Activated CD8-positive, alpha-beta T cell treated with anti-CD3 and anti-CD28 coated beads for 36 hours (primary cell): ENCODE measurements at places on chromosomes 13 and 19.

GRCh38 chr13:111846391-111847159, 220.4 kb upstream of the SOX1 start:
- DNase-seq, result no peak

DNA sequence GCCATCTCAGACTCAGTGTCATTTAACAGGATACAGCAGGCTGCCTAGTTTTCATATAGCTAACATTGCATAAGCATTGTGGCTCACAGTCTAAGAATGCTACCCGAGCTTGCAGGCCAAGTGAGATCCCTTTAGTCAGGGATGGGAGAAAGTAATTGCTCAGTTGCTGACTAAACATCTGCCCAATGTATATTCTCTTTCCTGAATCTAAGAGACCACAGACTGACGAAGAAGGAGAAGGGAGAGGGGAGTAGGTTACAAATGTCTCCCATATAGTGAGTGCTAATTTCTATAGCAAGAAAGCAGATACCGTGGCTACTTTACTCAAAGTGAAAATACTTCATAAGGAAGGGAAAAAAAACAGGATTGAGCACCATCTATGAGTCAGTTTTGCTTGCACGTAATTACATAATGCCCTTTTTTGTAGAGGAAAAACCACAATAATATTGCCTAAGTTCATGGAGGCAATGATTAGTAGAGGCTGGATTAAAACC, 453.9 kb downstream of the COG6 start:
- no peak for DNase-seq

GRCh38 chr19:45423033-45423588, 606 bp downstream of the ERCC1 start:
- DNase-seq, result peak; percentile 97

DNA sequence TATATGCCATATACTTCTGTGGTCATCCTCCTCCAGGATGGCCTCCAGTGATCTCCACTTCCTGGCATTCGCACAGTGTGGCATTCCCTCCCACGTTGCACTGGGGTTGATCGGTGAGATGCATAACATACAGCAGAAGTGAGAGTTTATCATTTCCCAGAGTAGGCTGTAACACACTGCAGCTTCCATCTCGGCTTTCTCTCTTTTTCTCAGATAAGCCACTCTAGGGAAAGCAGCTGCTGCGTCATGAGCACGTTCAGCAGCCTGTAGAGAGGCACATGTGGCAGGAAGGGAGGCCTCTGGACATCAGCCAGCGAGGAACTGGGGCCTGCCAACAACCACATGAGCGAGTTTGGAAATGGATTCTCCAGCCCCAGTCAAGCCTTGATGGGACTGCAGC, 807.1 kb downstream of the DIAPH3 start:
- DNase-seq, result no peak

- DNase-seq, result no peak
Observed at GRCh38 chr13:97844151-97844550, 109.3 kb upstream of the IPO5 start.

GRCh38 chr19:35342430-35342829, 5.3 kb upstream of the FFAR1 start:
- DNase-seq, result no peak

DNA sequence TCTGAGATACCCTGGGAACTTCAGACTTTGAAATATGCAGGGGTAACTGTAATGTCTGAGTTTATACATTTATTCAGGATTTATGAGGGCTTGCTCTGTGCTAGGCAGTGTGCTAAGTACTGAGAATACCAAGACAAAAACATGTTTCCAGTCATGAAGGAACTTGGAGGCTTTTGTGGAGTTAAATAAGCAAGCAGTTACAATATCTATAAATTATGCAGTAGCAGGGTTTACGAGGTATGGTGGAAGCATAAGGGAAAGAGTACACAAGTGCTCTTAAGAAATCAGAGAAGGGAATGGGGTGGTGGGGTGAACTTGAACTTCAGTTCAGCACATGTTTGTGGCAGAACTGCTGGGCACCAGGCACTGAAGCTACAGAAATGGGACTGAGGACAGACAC, 28.0 kb downstream of the MAB21L1 start:
- no peak for DNase-seq

DNA sequence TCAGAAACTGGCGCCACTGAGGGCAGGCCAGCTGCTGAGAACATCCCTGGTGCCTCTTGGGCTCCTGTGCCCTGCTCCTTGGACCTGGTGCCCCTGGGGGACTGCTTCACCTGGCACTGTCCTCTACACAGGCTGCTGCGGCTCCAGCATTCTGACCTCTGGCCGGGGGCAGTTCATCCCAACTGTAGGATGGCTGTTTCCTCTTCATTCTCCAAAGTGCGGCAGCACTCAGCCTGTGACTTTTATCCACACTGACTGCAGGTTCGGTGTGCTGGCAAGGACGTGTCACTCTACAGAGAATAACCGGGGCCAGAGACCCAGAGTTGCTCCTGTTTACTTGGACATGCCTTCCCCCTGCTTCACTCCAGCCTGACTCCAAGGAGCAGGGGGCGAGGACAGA, 7.6 kb upstream of the ANKRD10 start:
- DNase-seq, result no peak

DNA sequence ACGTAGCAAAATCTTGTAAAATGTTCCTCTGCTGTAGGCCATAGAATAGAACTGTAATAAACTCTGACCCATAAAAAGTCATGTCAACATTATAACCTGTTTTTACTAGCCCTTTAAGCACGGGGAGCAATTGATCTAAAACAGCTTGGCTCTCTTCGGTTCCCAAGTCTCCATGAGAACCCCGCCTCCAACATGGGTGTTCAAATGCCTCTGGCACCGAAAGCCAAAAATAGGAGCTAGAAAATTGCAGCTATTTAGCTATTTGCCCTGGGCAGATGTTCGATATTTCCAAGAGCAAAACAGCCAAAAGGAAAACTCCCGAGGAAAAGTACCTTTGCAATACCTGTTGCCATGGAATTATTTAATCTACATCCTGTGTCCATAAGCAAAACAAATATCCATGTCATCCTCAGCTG, 563.1 kb downstream of the EFNB2 start:
- no peak for DNase-seq

DNA sequence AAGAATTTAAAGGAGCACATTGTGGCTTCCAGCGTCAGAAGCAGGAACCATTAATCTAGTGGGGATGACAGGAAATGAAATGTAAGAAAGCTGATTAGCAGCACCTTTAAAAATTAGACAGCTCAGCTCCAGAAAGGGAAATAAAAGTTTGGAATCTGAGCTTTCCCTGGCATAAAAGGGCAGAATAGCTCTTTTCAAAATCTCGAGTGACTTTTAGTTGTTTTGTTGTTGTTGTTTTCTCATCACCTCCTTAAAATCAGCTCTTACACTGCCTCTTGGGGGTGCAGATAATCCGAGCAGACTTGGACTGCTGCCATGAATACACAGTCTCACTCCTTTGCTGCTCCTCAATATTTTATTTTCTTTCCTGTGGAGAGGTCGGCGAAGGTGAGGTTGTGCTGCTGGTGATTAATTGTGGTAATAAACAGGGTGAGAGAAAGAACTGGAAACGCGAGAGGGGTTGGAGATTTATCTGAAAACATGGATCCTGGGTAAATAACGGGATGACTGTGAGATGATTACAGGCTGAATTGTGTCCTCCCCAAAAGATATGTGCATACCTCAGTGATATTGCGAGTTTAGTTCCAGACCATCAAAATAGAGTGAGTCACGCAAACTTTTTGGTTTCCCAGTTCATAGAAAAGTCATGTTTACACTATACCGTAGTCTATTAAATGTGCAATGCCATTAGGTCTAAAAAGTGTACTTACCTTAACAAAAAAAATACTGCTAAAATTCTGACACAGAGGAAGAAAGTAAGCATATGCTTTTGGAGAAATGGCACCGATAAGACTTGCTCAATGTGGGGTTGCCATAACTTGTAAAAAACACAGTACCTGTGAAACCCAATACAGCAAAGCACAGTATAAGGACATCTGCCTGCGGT, 787.7 kb downstream of the UQCRFS1 start:
- no peak for DNase-seq

DNA sequence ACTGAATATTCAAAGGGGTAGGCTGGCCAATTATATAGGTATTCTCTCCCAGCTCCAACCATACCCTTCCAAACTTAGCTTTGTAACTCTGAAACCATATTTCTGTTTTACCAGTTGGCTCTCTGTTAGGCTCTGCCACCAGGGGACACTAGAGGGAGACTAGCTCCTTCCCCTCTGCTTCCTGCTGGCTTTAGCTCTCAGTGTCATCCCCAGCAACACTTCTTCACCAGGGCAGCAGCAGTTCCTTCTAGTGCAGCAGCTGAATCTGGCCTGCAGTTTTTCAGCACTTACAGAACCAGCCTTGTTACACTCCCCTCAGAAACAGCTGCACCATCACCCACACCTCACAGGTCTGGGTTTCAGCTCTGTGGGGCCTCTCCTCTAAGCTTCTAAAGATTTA, 51.0 kb upstream of the DOCK9 start:
- peak; percentile 73 for DNase-seq

DNA sequence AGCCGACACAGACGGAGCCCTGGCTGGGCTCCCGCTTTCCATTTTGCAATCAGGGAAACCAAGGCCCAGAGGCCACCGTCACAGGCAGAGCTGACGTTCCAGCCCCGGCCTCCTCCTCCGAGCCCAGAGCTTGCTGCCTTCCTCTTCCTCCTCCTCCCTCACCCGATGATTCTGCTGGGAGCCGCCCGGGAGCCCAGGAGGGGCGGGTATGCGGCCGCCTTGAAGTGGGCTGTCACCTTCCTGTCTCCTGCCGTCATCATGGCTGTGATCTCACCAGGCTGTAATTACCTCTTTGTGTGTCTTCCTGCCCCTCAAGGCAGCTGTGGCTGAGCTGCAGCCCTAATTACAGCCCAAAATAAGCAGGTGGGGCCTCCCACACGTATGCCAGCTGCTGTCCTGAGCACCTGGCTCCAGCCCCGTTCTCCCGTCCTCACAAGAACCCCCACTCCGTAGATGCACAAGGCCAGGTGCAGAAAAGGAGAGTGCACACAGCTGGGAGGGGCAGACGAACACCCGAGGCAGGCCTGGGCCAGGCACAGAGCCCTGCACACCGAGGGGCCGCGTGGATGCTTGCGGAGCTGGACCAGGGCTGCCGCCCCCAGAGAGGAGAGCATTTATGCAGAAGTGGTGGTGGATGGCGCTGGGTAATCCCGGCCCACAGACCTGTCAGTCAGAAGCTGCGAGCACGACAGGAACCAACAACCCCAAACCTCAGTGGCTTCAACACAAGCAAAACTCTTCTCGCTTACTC, 4.0 kb downstream of the TPGS1 start:
- peak; percentile 90 for DNase-seq

DNA sequence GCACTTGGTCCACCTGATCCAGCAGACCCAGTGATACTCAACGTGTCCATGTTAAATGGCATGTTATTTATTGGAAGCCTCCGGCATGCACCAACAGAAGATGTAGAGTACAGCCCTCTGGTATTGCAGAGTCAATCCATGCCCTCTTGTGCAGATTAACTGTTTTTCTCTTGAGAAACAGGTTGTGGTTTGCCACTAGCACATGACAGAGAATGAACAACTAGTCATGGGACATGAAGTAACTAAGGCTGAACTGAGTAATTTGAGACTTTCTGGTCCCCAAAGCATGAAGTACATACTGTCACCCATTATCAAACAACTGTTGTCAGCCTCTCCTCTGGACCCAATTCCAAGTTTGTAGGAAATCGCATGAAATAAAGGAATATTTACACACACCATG, 3.2 kb downstream of the ZNF562 start:
- DNase-seq, result no peak

GRCh38 chr19:8208922-8209461, at the start of gene CERS4:
Gene CERS4, plus strand, starts transcription at chr19:8209370. Its CDS starts 41,707 bp downstream, at chr19:8251077.
- DNase-seq, result peak; percentile 76

DNA sequence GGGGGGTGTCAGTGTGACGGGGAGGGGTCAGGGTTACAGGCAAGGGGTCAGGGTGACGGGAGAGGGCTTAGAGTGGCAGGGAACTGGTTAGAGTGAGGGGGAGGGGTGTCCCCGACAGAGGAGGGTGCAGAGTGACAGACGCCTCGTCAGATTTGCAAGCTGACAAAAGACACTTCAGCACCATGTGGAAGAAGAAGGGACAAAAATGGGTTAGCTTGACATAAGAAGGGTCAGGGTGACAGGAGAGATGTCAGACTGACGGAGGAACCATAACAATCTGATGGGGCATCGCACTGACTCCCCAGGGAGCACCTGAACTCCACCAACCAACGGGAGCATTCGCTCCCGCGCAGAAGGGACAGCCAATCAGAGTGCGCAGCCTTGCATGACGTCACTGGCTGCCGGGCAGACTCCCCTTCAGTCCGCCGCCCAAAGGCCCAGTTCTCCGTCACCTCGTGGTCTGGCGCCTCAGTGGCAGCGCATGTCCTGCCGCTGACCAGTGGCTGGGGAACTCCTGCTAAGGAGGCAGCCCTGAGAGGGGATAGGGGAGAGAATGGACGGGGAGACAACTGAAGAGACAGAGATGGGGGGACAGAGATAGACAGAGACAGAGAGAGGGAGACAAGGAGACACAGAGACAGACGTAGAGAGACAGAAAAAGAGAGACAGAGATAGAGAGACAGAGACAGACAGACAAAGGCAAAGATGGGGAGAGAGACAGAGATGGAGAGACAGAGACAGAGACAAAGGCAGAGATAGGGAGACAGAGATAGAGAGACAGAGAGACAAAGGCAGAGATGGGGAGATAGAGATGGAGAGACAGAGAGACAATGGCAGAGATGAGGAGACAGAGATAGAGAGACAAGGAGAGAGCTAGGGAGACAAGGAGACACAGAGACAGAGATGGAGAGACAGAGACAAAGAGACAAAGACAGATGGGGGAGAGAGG, 30.2 kb downstream of the C19orf81 start:
- peak; percentile 87 for DNase-seq

- peak; percentile 54 for DNase-seq
Observed at GRCh38 chr19:42280815-42281145, 11.7 kb downstream of the CIC start.

- DNase-seq, result no peak
Observed at GRCh38 chr19:55015126-55015525, 22.9 kb downstream of the GP6 start.

GRCh38 chr19:4707956-4708650, 15.5 kb downstream of the DPP9 start:
- no peak for DNase-seq

DNA sequence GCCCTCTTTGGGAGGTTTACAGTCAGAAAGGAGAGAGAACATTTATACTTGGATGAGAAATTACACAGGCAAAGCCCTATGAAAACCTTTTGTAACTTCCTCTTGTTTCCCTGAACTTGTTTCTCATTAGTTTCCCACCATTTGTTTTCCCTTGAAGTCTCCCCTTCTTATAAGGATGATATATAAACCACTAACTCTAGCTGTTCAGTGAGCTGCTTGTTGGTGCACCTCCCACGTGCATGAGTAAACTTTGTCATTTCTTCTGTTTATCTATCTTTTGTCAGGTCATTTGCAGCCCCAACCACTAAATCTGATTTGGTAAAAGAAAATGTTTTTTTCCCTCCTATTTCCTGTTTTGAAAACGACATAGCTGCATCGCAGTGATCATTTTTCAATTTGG, 919.9 kb downstream of the SLITRK1 start:
- DNase-seq, result no peak

- DNase-seq, result no peak
Observed at GRCh38 chr19:45762870-45763631, 6.0 kb downstream of the SIX5 start.
